ENCODE measurements at places on chromosomes 11 and 22.

GRCh38 chr11:13354335-13354734 is 76.7 kb downstream of the BMAL1 start:
- no peak for DNase-seq

GRCh38 chr11:17653611-17654010 is 65.8 kb upstream of the MYOD1 start:
- no peak for DNase-seq

GRCh38 chr11:27563201-27563600 is 56.6 kb upstream of the LIN7C start:
- no peak for DNase-seq

DNA sequence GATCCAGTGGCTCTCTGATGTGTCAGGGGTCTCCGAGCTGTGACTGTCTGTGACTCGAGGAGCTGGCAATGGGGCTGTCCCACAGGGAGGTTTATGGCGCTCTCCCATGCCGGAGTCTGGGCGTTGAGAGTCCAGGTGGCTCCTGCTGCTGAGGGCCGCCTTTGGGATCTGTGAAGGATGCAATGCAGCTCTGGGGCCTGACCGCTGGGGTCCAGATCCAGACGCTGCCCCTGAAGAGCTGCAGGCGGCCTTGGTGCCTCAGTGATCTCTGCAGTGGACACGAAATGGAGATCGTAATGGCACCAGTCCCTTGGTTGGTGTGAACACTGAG is 155.3 kb downstream of the TBC1D22A start:
- no peak for DNase-seq

- DNase-seq = no peak
These were observed 41.4 kb downstream of the PPFIBP2 start for GRCh38 chr11:7555052-7555699.

GRCh38 chr11:8242499-8243280 is 21.0 kb downstream of the LMO1 start:
- no peak for DNase-seq

DNA sequence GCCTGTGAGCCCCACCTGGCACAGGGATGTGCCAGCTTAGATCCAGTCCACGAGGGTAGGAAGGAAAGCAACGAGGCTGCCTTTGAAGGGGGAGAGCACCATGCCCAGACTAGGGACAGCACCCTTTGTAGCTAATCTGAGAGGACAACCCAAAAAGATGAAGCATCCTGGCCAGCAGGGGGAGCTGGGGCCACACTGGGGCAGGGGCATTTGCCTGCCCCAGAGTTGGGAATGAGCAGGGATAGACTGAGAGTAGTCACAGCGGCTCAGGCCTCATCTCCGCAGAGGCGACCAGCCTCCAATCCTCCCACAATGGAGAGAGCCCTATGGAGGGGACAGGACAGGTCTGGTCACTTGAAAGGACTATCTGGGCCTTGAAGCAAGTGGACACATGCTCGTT is 16.4 kb downstream of the LMO1 start:
- DNase-seq = no peak

DNA sequence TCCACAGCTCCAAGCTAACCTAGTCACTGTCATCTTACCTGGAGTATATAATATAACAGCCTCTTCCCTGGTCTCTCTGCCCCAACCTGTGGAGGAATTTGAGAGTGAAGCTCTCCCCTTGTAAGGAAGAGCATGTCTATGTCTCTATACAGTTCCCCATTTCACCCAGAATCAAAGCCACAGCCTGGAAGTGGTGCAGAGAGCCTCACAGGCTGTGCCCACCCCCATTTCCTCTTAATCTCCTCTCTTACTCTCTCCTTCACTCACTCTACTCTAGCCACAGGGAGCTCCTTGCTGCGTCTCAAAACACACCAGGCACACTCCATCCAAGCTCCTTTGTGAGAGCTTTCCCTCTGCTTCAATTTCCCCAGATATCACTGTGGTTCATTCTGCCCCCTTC is 302.5 kb upstream of the ISX start:
- DNase-seq = no peak

- peak; percentile 55 for DNase-seq
These were observed 1.2 kb downstream of the ARHGEF17 start for GRCh38 chr11:73308961-73309919.

DNA sequence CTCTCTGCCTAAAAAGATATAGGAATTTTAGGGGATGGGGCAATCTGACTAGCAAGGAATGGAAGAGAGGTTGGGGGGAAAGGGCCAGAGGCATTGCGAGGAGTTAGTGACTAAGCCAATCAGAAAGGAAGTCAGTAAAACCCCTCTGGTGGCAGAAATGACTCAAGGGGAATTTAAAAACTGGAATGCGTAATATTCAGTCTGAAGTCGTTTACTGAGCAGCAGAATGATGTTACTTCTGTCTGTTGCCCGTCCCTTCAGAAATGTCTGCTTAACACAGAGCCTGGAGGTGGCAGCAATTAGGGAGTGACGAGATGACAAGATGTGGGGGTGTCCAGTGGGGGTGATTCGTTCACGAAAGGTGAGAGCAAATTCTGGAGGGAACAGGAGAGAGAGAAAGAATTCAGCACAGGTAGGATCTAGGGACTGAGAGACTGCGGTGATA is 107.7 kb upstream of the CLMP start:
- no peak for DNase-seq

GRCh38 chr11:16997624-16998023 is 16.6 kb downstream of the PLEKHA7 start:
- no peak for DNase-seq

DNA sequence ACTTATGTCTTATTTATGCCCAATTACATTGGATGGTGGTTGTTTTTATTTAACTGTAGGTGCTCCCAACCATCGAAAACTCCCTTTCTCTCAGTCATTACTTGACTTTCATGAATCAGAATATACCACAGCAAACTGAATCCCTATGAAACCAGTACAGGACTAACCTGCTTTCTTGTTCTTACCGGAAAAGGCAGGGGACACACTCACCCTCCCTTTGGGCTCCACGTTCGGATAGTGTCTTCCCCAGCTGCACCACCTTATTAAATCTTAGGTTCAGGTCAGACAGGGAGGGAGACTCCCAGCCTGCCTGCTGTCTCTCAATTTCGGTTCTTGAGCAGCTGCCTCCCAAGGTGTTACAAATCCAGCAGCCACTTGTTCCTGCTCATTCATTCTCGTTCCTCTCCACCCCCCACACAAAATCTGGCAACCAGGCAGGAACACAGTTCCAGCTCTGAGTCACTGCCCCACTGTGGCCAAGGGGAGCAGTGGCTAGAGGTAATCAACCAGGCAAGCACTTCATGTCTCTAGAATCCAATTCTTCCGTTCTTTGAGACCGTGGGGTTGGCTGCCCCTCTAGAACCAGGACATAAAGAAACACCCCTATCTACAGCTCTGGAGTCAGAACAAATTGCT is 133.0 kb downstream of the PLEKHA7 start:
- DNase-seq = no peak

GRCh38 chr22:27667121-27667843 is 134.3 kb downstream of the MN1 start:
- DNase-seq = no peak

DNA sequence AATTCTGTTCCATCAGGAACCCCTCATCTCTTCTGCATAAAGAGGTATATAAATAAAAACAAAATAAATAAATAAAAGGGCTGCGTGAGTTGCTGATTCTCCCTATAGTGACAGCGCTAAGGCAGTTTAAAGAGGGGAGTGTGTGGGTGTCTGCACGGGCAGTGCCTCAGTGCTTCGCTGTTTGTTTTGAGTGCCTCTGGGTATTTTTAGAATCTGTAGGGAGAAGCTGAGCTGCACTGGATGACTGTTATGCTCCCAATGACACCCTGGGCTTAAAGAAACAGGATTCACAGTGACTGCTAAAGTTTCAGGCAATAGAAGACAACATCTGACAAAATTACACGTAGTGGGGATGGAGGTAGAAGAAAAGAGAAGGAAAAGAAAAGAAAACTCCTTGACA is 38.8 kb downstream of the SLC1A2 start:
- no peak for DNase-seq

DNA sequence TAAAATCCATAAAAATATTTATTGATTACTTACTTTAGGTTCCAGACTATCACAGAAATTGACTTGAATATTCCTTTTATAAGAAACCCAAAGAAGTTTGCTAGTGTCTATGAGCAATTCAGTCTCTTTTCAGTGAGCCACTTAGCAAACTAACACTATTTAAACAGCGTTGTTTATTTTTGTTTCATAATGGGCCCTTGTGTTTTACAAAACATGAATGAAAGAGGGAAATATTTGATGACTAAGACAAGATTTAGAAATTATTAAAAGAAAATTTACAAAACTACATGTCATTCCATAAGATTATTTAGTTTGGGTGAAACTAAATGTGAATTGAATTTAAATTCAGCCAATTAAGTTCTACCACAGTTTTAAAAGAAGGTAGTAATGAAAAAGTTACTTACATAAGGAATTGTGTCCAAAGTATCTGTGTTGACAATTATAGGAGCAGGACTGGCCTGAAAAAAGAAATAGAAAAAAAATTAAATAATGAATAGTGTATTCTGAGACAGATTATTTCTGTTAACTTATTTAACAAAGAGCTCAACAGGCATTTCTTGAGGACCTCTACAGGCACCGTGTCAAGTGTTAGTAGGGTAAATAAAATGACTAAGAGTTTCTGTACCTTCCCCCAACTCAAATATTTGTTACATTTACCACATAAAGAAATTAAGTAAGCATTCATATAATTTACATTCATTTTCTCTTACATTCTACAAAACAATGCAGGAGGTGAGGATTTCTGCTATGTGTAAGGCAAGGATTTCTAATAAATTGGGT is 964.9 kb upstream of the CCDC90B start:
- no peak for DNase-seq

DNA sequence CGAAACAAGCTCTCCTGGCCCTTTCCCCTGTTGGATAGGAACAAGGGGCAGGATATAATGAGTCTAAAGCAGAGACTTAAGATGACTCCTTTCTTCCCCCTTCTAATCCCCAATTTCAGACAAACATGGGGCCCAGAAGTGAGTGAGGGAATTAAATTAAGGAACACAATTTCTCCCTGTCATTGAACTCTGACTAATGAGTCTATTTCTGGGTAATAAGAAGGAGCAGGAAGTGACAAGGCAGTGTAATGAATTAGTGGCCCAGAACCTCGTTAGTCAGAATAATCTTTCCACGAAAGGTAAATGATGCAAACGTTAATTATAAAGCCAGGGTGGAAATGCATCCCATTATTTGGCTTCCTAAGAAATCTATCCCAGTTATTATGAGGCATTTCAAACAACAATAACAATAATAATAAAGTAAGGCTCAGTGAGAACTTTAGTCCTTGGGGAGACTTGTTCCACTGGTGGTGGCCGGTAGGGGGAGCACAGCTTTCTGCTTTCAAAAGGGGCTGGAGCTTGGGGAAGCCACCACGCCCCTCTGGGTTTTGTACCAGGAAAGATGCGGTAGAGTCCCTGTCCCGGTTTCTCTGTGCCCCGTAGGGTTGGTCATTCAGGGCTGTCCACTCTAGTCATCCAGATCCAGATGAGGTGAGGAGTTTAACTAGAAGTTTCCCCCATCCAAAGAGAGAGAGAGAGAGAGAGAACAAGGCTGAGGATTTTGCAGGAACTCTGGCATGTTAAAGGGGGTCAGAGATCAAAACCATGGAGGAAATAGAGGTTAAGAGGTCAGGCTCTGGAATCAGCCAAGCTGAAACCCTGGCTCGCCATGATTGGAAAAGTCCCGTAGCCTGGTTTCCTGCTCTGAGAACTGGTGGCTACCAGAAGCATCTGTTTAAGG is 298.3 kb downstream of the NTM start:
- peak; percentile 6 for DNase-seq

All from HCT116 (cell line).